Effector memory CD4-positive, alpha-beta T cell (primary cell): ENCODE measurements at places on chromosomes 12 and 14.

DNA sequence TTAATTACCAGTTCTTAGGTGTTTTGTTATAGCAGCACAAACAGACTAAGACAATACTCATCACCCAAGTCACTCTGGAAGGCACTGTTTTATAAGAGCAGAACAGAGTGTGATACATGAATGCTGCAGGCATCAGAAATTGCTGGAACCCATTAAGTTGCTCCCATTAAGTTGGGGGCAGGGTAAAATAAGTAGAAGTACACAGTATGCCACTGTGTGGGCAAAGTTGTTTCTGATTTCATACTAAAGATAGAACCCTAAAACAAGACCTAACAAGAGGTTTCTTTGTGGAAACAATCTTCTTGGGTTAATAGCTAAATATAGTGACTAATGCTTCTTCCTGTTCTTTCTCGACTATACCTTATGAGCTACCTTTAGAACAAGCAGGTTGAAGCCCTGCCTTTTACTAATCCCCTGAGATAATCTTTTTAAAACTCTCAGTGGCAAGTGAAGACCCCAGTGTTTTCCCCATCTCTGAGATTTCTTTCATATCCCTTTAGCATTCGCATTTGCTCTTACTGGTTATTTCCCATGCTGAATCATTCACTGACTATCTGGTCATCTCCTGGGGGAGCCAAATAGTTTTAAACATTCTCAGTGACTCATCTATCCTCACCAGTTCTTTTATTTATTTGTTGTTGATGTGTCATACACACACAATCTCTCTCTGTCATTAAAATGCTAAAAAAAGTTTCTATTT is 52.3 kb downstream of the SOCS2 start:
- H3K36me3 ChIP-seq, result no peaks in the 10 kb centered on the region
- H3K4me3 ChIP-seq, result no peak overlapping the region
- H3K4me1 ChIP-seq, result no peaks in the 10 kb centered on the region
- no peaks in the 10 kb centered on the region for H3K27me3 ChIP-seq
- no peak for DNase-seq

DNA sequence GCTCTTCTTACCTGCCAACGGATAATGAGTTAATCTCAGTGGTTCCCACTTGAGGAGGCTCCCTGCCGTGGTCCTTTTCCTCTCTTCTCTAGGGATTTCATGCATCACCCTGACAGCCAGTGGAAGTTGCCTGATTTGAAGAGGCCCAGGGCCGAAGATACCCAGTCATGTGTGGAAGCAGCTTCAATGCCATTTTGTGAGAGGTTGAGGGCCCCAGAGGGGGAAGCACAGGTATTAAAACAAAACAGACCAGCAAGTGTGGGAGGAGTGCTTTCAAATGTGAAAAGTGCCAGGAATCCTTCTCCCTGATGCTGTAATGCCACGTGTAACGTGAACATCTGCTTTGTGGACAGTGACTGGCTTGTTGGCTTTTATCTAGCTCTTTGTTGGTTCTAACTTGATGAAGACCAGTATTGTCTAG is 1.5 kb downstream of the TCP11L2 start:
- peak overlapping the region; percentile 78 for H3K4me3 ChIP-seq
- H3K27me3 ChIP-seq, result no peaks in the 10 kb centered on the region
- H3K36me3 ChIP-seq, result no peaks in the 10 kb centered on the region

GRCh38 chr14:79161571-79161970 is 991.4 kb downstream of the NRXN3 start:
- no peak overlapping the region for H3K4me3 ChIP-seq
- H3K27me3 ChIP-seq, result no peaks in the 10 kb centered on the region
- H3K4me1 ChIP-seq, result no peaks in the 10 kb centered on the region
- no peaks in the 10 kb centered on the region for H3K36me3 ChIP-seq

GRCh38 chr12:29940811-29941210 is 157.1 kb upstream of the TMTC1 start:
- no peak for DNase-seq
- no peak overlapping the region for H3K27ac ChIP-seq
- no peaks in the 10 kb centered on the region for H3K27me3 ChIP-seq
- no peaks in the 10 kb centered on the region for H3K36me3 ChIP-seq
- no peaks in the 10 kb centered on the region for H3K4me1 ChIP-seq

- H3K4me1 ChIP-seq, result no peaks in the 10 kb centered on the region
- peaks cover 49% of the 10 kb centered on the region for H3K36me3 ChIP-seq
- H3K4me3 ChIP-seq, result no peak overlapping the region
- no peak overlapping the region for H3K27ac ChIP-seq
These were observed 26.4 kb downstream of the SCFD1 start for GRCh38 chr14:30648471-30648870.
